Hematopoietic multipotent progenitor cell (in vitro differentiated cells): ENCODE measurements at places on chromosomes 5 and 9.

GRCh38 chr5:11564706-11565105 is 339.5 kb downstream of the CTNND2 start:
- DNase-seq, result no peak

GRCh38 chr5:26388976-26389375 is 649.4 kb downstream of the CDH9 start:
- DNase-seq, result no peak

DNA sequence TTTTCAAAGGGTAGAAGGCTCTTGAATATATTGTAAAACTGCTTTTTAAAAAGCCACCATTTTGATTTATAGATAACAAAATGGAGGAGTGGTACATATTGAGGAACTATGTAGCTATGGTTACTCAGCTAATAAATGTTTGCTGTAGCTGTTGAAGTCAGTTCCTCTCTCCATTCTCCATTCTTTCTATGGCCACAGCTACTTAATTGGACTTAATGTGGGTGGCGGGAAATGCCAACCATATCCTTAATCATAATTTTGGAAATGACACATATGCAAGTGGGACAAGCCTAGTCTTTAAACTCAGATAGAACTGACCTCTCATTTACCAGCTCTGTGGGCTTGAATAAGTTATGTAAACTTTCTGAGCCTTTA is 10.6 kb downstream of the CDKN2A start:
- no peak for DNase-seq

- DNase-seq, result no peak
These were observed 180.8 kb downstream of the LURAP1L start for GRCh38 chr9:12955510-12956163.

- DNase-seq, result no peak
These were observed 776 bp downstream of the APBA1 start for GRCh38 chr9:69671311-69671878.

DNA sequence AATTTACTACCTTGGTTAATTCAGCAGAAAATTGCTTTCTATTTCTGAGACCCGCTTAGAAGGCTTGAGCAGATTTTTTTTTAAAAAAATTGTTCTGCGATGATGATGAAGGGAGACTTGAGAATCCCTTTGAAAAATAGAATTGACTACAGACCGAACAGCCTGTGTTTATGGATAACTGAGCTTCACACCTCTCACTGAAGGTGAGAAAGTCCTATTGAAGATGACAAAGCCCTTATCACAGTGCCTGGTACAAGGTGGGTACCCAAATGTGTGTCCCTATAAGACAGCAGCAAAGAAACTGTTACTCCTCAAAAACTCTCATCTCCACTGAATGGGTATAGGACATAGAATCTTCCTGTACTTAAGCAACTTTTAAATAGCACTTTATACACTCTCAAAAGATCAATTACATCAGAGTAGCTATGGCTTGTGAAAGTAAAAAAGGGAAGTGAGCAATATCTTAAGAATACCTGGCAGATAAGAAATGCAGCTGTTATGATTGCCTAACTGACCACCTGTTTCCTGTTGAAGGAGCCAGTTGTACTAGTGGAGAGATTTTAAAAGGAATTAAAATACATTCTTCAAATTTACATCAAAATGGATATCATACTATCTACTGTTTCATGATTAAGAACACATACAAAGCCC is 419.7 kb downstream of the CHSY3 start:
- peak; percentile 64 for DNase-seq

- no peak for DNase-seq
These were observed 131.4 kb downstream of the CYLC2 start for GRCh38 chr9:103126494-103126893.

DNA sequence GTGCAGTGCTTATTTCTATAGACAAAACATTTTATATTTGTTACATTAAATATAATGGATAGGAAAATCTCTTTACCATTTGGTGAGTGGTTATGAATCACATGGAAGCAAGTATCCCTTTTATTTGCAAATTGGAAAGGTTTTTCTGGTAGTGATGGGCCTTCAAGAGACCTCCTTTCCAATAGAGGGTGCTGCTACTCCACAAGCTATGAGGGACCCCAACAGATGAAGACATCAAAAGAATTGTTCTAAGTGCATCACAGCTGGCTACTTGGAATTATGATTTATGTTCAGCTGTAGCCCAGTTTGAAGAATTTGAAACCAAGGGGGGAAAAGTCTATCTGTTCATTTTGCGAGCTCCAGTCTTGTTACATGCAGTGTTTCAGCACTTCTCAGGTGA is 493.7 kb upstream of the SGCD start:
- DNase-seq, result no peak
